ENCODE measurements at places on chromosomes 2 and 18. TPM values are rescaled to one million over a fixed set of nuclear protein-coding genes. Genes with fewer than 3 reads are reported as not detected.

DNA sequence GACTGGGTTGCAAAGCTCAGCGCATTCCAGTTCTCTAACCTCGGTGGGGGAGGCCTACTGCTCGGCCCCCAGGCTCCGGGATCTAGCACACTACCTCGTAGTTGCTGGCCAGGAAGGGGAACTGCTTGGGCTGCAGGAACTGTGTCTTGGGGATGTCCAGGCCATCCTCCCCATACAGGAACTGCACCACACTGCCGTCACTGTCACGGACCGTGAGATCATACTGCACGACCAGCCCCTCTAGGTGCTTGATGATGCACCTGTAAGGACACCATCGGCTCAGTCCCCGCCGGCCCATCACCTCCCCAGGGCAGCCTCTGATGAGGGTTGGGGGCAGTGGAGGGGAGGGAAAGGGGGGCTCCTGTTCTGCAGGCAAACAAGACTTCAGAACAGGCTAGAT lies 61.6 kb downstream of the POLR1A start:
- no peak for DNase-seq

DNA sequence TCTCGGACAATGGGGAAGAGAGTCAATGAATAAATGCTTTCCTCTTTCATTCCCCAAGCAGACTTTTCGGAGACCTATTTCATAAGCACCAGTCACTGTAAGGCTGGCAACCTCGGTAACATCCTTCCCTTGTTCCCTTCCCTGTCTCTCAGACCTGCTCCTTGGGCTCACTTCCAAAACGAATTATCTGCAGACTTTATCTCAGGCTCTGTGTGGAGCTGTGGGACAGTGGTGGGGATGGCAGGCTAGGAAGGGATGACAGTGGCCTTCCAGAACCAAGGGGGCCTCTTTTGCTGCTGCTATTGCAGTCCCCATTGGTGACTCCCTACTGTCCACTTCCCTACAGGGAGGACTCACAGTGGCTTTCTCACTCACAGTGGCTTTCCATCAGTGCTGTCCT lies 185.6 kb upstream of the MEX3C start:
- DNase-seq = no peak

- peak; percentile 26 for DNase-seq
Observed at GRCh38 chr2:63023444-63023843, 27.2 kb upstream of the OTX1 start.

GRCh38 chr2:6822406-6822805 lies 43.3 kb downstream of the CMPK2 start:
- no peak for DNase-seq

DNA sequence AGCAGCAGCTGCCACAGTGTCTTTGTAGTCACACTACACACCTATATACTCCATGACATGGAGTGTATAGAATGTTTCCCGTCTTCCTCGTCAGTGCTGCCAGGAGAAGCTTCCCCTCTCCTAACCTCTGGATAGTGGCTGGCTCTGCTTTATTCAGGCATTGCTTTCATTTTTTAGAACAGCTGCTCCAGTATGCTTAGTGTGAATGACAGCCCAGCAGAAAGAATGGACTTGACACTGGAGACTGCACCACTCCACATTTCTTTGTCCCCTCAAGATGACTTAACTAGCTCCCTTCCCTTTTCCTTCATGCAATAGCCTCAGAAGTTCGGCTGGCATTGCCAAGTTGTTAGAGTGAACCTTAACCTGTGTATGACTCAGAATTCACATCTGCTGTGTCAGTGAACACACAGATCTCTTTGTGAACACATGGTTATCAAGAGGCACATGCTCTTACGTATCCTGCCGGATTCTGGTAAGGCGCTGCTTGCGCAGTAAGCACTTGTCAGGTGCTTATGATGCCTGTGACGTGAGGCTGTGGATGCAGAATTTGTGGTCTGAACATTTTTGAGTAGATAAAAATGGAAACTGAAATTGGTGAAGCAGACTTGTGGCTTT lies 73.9 kb downstream of the NEDD4L start:
- peak; percentile 99 for DNase-seq

GRCh38 chr18:59381949-59382348 lies 22.9 kb upstream of the LMAN1 start:
- DNase-seq = no peak

- DNase-seq = no peak
Observed at GRCh38 chr2:188610827-188611226, 319.2 kb downstream of the GULP1 start.

DNA sequence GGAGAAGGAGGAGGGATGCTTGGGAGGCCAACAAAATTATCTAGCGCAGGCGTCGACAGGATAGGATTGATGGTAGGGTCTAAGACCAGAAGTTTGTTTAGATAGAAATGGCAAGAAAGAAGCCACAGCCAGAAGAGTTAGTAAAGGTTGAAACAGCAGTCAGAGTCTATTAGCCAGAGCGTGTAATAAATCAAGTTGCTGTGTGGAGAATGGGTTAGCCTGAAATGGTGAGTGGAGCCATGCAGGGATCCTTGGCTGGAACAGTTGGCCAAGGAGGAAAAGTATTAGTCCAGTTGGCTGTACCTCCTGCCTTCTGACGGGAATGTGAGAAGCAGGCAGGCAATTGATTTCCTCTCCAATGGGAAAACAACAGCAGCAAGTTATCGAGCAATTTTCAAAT lies 190.7 kb upstream of the CCDC68 start:
- DNase-seq = no peak

DNA sequence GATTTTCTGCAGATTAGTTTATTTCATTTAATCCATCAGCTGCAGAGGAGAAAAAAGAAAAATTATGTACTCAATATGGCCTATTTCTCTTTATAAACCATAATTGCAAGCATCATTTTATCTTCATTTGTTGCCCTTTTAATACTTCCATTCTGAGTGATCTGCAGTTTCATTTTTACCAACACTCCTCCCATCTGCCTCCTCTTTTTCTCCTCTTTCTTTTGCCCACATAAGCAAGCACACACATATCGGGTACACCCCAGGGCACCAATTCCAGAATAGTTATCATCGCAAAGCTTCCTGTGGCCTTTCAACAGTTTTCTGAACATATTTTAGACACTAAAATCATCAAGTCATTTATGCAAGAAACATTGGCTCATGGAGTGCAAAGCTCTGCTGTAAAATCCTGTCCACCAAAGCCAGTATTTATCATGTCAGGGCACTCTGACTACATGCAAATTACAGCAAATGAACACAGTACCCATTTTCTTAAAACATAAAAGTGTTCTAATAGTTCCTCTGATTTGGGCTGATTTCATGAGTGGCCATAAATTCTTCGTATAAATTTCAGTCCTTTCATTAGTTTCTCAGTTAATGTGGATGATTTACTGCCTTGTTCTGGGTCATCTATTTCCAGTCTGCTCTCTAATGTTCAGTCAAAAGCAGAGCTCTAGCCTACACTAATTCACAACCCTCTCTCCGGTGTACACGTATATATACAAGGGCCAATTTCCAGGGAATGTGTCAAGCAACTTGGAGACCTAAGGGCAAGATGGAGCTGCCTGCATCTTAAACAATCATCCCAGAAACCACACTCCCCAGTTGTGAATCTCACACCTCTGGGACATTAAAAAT lies 281.3 kb downstream of the STK39 start:
- no peak for DNase-seq

DNA sequence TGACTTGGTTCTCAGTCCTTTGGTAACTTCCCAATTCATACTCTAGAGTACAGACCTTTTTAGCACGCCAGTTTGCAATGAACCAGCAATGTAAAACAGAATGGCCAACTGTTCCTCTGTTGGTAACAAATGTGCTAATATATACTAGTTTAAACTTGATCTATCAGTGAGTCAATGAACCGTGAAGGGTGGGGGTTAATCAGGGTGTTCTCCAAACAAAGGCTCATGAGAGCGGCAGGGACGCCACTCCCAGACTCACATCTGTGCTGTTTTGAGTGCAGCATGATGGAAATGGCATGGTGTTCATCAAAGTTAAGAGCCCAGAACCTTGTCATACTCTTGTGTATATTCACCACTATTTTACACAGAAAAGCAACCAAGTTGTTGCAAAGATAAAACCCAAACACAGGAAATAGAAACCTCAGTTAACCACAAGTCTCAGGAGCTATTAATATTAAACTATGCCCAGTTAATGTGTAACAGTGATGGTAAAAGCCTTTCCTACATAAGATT lies 70.3 kb downstream of the CERKL start:
- peak; percentile 100 for DNase-seq

DNA sequence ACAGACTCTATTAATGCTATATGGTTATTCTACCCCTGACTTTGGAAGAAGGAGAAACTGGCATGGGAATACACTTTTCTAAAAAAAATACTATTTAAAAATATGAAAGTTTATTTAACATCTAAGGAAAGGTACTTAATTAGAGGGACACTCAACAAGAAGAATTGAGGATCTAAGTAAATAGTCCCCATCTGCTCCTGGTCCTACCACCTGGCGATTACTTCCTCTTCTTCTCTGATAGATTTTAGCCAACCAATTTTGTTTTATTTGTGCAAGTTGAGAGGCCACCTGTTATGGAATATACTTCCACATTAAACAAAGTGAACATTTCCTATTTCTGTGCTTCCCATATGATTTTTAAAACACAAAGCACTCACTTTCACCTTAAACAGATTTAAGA lies 111.7 kb downstream of the BCL2 start:
- DNase-seq = no peak

GRCh38 chr2:195672674-195673073 lies 15.6 kb downstream of the SLC39A10 start:
- no peak for DNase-seq

GRCh38 chr2:85956646-85957039 lies 67.9 kb upstream of the ST3GAL5 start:
- no peak for DNase-seq

GRCh38 chr2:33521791-33522281 lies 45.4 kb downstream of the RASGRP3 start:
- DNase-seq = peak; percentile 21

DNA sequence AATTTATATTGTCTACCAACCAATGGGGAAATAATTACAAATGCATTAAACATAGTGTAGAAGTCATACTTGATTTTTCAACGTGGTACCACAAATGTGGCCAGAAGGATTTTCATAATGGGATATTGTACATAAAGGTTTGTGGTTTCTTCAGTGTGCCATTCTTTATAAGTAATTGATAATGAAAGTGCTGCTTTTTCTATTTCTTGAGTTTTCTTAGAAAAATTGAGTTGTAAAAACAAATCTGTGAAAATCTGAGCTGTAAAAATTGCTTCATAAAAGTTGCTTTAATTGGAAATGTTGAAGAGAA lies 103.6 kb downstream of the KYNU start:
- DNase-seq = no peak

GRCh38 chr2:44663471-44664073 lies 277.9 kb upstream of the SIX3 start:
- DNase-seq = peak; percentile 12

DNA sequence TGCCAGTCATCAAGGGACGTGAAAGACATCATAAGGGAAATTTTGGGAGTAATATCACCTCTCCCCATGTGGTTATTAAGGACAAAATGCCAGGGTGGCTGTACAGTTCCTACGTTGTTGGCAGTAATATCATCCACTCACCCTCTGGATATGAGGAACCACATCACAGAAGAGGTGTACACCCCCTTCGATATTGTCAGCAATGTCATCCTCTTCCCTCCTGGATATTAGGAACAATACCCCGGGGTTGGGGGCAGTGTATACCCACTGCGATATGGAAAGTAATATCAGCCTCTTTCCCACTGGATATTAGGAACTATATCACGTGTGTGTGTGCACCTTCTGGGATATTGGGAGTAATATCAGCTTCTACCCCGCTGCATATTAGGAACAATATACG lies 1933.3 kb downstream of the SUCLG1 start:
- DNase-seq = no peak

- DNase-seq = no peak
Observed at GRCh38 chr2:36564377-36564930, 33.5 kb downstream of the FEZ2 start.

- DNase-seq = no peak
Observed at GRCh38 chr2:154226931-154227330, 355.2 kb downstream of the GALNT13 start.

DNA sequence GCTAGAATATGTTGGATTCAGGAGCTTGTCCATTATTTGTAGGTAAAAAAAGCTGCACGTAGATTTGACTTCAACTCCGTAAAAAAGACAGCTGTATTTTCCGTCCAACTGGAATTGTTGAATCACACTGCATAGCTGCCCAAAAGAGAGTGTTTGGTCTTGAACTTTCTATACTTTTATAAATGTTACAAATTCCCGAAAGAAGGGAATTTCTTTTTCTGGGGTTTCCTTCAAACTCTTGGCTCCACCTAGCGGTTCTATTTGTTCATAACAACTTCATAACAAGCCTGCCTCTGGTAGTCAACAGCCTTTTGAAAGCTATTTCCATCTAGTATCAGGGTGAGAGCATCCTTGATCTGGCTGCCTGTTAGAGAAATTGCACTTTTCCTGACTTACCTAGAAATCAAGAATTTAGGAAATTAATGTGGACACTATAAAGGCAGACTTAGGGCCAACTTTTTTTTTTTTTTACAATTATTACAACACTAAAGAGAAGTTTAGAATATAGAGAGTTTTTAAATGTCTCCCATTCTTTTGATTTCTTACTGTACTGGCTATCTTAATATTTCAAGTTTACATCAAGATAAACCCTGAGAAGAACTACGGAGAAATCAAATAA lies 48.1 kb downstream of the TMEM185B start:
- DNase-seq = peak; percentile 61

DNA sequence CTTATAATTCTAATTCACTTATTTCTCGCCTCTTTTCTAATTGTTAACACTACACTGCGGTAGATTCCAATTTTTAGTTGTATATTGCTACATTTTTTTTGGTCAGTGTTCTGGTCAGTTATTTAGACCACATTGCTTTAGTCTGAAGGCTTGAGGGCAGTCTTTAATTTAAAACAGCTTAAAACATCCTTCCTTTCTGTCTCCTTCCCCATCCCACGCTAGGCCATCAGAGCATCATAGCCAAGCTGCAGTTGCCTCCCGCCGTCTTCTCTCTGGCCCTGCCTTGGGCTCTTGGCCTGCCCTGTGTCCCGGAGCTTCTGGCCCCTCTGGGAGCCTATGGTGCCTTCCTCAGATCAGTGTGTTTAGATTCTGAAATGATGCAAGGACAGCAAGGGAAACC lies 52.6 kb upstream of the GLI2 start:
- DNase-seq = no peak

GRCh38 chr18:74375999-74376398 lies 60.4 kb downstream of the C18orf63 start:
- DNase-seq = peak; percentile 99

- DNase-seq = peak; percentile 72
Observed at GRCh38 chr2:219736209-219736608, 108.8 kb downstream of the SLC4A3 start.

DNA sequence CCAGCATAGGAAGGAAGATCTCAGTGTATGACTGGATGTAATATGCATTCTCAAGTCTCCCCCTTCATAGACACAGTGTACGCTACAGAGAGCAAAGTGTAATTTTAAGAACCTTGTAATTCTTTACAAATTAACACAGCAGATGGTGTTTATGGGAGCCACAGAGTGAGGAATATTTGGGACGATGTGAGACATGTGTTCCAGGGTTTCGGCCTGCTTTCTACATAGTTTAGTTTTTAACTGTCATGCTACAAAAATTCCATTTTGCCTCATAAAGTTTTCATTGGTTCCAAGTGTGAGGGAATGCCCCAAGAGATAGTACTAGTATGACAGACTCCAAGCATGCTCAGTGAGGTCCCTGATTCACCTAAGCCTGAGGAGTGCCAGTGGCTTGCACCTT lies 76.2 kb upstream of the LRRTM1 start:
- DNase-seq = no peak

The CSRNP3 gene
- total RNA-seq = 4.2 TPM

The WDR35 gene
- total RNA-seq = 14.6 TPM

The RTTN gene
- 6.9 TPM for total RNA-seq

The CCL20 gene
- total RNA-seq = 1.4 TPM

The ALLC gene
- not detected for total RNA-seq

The AGXT gene
- not detected for total RNA-seq

The VWA3B gene
- not detected for total RNA-seq

The RNU2-63P gene
- not detected for total RNA-seq

The TAF1B gene
- 30.5 TPM for total RNA-seq

The FMNL2 gene
- total RNA-seq = 69.7 TPM

Measured in renal cortical epithelial cell (primary cell).